ENCODE measurements at places on chromosomes 7 and 10.

DNA sequence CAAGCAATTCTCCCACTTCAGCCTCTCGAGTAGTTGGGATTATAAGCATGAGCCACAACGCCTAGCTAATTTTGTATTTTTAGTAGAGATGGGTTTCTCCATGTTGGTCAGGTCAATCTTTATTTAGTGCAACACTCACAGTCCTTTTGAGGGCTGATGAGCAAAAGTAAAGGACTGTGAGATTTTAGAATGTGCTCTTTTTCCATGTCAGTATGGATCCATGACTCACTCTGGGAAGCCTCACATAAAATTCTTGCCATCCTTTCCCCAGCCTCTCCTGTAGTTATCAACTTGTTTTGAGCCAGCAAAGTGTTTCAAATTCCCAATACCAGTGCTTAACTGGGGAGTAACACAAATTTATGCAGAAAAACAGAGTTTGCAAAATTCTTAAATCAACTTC, 135.8 kb upstream of the CXCL12 start:
- no peak for DNase-seq

- no peak for DNase-seq
These were observed 102.2 kb downstream of the SNX10 start for GRCh38 chr7:26393818-26394217.

DNA sequence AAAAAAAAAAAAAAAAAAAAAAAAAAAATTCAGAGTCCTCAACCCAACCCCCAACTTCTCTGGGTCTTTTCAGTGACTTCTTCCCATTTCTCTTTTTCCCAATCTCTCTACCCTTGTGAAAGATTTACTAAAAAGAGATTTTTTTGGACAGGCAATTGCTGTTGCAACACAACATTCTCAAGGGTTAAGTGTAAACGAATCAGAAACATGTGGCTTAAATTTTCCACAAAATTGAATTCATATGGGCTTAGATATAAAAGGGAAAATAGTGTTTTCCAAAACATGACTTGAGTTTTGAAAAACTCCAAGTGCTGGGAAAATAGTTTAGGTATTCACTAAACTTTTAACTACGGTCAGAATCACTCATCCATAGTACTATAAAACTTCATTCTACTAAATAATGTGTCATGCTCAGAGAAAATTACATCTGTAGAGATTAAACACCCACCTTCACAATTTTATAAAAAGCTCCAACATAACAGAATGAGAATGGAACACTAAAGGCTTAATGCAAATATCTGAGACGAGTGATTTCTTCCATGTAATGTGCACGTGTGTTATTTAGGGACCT, 643.1 kb downstream of the PARD3 start:
- no peak for DNase-seq

GRCh38 chr7:137953043-137953664, 48.7 kb downstream of the CREB3L2 start:
- no peak for DNase-seq

GRCh38 chr7:128869138-128869943, 6.7 kb downstream of the ATP6V1F start:
- DNase-seq = peak; percentile 17

DNA sequence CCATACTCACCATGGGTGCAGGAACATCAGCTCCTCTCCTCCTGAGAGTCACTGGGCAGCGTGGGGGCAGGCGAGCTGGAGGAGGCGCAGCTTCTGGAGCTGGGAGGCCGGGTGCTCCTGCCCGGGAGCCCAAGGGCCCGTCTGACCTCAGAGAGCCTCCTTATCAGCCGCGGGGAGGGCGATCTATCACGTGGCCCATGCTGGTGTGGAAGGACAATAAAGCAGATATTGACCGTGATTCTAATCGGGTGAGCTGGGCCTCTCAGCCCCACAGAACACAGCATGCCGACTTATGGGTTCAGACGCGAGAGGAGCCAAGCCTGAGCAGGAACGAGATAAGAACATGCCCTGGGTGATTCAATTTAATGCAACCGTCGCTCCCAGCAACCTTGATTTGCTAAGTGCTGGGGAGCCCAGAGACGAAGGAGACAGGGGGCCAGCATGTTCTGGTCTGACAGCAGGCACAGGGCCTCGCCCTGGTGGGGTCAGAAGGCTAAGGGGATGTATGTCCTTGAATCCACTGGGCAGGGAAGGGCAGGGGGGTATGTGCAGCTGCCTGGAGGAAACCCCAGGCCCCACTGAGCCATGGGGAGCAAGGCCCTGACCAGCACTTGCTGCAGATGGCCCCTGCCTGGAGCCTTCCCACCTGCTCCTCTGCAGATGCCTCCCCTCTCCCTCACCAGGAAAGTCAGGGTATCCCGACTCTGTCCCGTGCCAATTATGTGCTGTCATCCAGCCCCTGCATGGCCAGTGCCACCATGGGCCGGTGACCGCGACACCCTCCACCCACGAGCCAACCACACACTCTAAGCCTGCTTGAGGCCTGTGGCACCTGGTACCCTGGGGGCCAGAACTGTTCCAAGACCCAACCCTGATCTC, 95.3 kb upstream of the RET start:
- DNase-seq = no peak

Measured in CD4-positive, alpha-beta T cell (primary cell).